ENCODE measurements at places on chromosomes 3 and 15.

DNA sequence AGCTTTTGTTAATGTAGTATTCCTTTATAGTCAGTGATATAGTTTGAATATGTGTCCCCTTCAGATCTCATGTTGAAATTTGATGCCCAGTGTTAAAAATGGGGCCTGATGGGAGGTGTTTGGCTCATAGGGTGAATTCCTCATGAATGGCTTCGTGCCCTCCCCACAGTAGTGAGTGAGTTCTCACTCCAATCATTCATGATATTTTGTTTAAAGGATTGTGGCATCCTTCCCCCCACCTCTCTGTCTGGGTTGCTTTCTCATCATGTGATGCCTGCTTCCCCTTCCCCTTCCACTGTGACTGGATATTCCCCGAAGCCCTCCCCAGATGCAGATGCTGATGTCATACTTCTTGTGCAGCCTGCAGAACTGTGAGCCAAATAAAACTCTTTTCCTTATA, 649.8 kb upstream of the NR2F2 start:
- DNase-seq = no peak

DNA sequence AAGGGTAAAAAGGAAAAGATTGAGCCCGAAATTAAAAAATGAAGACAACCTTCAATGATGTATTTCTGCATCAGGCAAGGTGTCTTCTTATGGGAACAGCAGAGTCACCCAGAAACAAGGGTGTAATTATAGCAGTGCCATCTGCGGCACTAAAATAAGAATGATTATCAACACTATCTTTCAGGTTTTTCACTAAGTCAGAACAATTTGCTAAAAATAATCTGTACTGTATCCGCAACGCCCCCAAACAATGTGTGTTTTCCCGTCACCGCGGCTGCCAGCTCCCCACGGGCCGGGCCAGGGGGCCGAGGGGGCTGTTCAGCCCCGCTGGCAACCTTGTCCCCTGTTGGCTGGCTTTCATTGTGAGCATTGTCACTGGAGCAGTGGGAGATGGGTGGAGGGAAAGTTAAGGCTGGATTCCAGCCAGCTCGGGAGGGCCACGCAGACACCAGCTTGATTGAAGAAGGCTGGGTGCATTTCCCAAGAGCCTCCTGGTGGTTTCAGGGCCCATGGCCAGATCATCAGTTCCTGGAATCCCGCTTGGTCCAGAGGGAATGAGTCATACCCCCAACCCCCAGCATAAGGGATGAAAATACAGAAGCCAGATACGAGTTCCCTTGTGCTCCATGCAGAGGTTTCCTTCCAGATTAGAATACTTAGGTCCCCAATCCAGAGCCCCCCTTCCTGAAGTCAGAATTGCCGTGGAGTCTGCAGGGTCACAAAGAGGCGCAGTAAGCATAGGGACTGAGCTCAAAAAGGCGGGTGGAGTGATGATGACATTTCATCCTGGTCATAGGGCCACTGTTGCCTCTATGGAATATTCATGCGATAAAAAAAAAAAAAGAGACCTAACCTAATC, 90.2 kb upstream of the KLF13 start:
- DNase-seq = no peak

DNA sequence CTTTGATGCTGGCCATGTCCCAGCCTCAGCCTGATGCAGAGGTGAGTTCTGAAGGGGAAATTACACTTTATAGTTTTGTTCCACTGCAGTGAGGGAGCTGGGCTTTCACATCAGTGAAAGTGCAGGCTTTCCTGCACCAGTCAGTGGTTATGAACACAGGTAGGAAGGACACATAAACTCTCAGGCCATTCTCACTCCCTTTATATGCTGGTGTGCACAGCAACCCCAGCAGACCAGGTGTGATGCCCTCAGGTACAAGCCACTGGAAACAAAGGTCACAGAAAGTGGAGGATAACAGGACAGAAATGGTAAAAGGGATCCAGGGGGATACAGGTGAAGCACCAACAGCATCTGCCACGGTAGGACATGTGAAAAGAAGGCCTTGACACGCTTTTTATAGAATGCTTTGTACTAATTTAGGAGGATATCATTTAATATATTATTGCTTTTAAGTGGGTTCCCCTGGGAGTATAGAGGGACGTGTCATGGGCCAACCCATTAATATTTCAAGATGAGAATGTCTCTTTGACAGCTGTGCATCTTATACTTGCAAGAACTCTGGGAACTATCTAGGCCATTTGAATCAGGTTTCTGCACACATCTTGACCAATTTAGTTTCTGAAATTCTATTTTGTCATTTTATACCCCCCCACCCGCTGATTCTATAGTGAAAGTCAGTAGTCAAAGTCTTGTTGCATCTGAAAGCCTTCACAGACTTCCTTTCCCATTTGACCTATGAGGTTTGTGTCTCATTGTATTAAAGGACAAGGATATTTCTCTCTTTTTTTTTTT, 25.0 kb upstream of the BLM start:
- DNase-seq = no peak

DNA sequence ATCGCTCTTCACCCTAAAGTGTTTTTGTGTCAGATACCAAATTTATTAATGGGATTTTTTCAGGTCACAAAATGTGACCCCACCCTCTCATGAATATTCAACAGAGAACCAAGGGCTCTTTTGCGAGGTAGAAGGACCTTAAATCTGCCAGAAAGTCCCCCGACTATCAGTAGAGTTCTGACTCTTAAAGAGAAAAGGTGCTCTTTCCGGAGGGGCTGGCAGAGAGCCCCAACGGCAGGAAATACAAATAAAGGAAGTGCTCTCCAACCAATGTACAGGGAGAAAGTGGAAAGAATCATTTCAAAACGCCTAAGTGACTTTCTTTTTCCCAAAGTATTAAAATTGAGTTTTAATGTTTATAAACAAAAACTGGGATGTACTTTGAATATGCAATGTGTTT, 517.2 kb downstream of the FOXP1 start:
- no peak for DNase-seq

- no peak for DNase-seq
Measured at GRCh38 chr15:97991972-97992541, 31.6 kb downstream of the ARRDC4 start.

DNA sequence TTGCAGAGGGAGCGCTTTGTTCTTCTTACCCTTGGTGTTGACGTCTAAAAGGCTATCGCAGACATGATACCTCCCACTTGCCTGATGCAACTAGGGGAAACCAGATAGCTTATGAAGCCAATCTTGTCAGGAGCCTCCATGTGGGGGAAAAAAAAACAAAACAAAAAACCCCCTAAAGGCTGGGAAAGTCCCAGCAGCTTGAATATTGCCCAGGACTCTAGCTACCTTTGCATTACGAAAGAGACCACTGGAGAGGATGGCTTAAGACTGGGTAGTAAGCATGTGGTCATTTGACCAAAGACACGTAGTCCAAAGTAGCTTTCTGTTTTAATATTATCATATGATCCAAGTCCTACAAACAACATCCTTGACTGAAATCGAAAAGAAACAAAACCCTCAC, 120.7 kb upstream of the WNT5A start:
- DNase-seq = no peak

DNA sequence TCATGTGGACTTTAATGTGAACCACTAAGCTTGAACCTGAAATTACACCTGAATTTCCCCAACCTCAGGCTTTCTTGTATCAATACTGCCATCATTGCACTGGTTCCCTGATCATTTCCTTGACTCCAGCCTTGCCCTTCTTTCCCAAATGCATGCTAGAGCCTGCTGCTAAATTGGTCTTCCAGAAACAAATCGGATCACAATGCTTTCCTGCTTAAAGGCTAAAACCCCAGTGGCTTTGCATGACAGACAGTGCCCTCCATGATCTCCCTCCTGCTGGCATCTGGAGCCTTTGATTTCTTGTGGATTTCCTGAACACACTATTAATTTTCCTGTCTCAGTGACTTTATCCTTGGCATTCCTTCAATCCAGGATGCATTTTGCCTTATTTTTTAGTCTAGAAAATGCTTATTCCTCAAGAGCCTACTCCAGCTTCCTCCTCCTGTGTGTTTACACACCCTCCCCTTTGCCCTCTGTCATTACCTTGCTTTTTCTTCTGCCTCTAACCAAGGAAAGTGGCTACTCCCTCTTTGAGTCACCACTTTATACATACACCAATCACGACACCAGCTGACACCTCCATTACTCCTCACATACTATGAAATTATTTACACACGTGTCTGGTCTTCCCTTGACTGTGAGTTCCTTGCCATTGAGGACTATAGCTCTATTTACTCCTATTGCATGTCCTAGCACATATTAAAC, 214.6 kb downstream of the KCNAB1 start:
- DNase-seq = no peak

- DNase-seq = no peak
Measured at GRCh38 chr3:35601959-35602358, 37.4 kb upstream of the ARPP21 start.

GRCh38 chr15:90142216-90143165, 40.2 kb upstream of the IDH2 start:
- no peak for DNase-seq

GRCh38 chr15:66644000-66644787, 57.8 kb upstream of the SMAD6 start:
- no peak for DNase-seq
